Stimulated activated CD4-positive, alpha-beta T cell treated with anti-CD3 and anti-CD28 coated beads, Interleukin-1b, Interleukin-23, amount 100 ng/mL, for 1 hour (primary cell): ENCODE measurements at places on chromosomes 5 and 9.

GRCh38 chr5:106262395-106262794, 1408.3 kb downstream of the EFNA5 start:
- no peak for DNase-seq

DNA sequence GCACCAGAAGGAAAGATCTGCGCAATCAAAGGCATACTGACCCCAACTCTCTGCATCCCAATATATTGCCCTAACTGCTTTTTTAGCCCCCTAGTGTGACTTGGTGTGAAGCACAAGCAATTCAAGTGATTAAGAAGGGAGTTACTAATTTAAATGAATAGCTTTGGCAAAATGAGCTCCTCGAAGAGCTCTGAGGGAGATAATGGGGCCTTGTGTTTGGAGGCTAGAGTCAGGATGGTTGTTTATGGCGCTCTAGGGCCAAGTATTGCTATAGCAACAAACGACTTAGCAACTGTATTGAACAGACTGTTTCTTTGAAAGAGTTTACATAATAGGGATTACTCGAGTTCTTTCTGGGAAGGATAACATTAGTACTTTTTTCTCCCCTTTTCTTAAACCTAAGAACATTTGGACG, 11.5 kb upstream of the C5orf58 start:
- no peak for DNase-seq

DNA sequence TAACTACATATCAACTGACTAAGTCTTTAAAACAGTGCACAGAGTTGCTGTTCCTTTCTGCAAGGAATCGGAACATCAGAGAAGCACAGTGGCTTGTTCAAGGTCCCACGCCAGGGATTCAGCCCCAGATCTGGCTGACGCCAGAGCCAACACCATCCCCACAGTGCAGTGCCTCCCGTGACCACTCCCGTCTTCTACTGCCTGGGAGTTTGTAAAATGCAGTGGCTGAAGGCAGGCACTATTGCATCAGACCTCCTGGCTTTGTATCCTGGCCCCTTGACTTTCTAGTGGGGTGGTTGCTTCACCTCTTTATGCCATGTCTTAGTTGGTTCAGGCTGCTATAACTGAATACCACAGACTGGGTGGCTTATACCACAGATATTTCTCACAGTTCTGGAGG, 131.0 kb downstream of the NSG2 start:
- no peak for DNase-seq

- no peak for DNase-seq
Measured at GRCh38 chr5:55538661-55539060, 3.9 kb upstream of the PLPP1 start.

DNA sequence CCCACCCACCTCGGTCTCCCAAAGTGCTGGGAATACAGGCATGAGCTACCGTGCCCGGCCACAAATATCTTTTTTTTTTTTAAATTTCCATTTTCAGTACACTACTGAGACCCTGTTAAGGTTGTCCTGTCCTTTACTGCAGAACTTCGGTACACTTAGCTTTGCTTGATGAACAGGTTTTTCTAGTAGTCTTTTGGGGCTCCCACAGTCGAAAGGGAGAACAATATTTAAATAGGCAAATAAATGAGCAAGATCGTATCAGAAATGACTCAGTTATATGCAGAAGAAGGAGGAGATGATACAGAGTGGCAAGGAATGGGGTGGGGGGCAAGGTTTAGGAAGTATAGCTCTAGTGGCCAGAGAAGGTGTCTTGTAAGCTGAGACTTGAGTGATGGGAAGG, 52.7 kb downstream of the MSX2 start:
- no peak for DNase-seq

DNA sequence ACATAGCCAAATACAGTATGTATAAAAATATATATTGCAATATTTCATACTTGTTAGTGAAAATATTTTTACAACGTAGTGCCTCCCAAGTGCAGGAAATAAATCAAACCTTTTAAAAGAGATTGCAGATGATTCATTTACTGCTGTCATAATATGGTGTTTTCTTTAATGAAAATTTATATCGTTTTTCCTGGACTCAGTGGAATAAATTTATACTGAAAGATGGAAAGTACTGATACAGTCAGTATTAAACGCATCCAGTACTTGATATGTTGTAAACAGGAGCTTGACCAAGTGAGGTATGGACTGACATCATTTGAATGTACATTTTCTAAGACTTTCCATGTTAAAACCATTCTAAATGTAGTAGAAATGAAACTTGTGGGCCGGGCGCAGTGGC, 143.4 kb upstream of the ZNF608 start:
- no peak for DNase-seq

DNA sequence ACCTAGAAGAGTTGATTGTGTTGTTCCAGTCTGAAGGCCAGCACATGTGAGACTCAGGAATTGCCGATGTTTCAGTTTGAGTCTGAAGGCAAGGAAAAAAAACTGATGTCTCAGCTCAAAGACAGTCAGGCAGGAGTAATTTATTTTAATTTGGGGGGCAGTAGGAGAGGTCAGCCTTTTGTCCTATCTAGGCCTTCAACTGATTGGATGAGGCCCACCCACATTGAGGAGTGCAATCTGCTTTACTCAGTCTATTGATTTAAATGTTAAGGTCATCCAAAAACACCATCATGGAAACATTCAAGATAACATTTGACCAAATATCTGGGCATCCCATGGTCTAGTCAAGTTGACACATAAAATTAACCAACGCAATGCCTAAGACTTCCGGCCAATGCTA, 288.9 kb downstream of the CDK5RAP2 start:
- no peak for DNase-seq

DNA sequence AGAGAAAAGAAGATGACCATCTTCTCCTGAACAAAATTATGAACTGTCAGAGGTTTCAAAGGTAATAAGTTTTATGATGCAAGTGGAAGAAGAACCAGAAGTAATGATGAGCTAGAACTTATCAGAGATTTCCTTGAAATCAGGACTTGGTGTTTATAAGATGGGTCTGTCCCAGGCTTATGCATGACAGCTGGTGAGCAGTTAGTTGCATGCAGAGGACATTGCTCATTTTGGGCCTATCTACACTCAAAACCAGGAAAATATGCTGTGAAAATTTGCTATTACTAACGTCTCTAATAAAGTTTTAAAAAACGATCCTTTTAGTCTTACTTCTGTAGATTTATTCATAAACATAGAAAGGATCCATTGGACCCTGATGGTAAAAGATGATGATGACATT, 6.6 kb upstream of the STC2 start:
- no peak for DNase-seq

DNA sequence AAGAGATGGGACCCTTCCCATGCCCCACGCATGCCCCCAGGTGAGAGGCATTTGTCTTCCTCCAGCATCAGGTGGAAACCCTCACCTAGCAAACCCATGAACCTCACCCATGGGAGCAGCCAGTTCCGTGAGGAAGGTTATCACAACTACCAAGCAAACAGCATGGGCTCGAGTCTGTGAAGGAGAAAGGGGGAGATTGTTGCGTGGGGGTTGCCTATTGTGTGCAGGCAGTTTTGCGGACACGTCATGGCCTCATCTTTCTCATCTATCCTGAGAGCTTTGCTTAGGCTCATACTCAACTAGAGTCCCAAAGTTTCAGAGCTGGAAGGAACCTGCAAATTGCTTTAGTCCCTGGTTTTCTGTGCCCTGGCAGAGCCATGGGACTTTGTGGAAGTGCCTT, 73.6 kb upstream of the TGFBR1 start:
- DNase-seq = no peak
